ENCODE measurements at places on chromosomes 6 and 20.

DNA sequence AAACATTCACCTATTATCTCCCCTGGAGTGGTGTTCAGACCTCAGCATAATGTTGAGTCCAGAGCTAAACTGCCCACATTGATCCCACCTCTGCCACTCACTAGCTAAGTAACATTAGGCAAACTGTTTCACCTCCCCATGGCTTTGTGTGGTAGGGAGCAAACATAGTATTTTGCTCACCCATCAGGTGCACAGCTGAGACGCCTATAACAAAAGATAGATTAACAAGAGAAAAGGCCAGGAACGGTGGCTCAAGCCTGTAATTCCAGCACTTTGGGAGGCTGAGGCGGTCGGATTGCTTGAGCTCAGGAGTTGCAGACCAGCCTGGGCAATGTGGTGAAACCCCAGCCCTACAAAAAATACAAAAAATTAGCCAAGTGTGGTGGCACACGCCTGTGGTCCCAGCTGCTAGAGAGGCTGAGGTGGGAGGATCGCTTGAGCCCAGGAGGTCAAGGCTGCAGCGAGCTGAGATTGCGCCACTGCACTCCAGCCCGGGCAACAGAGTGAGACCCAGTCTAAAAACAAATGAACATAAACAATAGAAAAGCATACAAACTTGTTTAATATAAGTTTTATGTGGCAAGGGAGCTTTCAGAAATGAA lies 91.6 kb downstream of the MAP3K7 start:
- DNase-seq = no peak

- peak; percentile 60 for DNase-seq
These were observed 27.3 kb downstream of the GSTA3 start for GRCh38 chr6:52881996-52882841.

DNA sequence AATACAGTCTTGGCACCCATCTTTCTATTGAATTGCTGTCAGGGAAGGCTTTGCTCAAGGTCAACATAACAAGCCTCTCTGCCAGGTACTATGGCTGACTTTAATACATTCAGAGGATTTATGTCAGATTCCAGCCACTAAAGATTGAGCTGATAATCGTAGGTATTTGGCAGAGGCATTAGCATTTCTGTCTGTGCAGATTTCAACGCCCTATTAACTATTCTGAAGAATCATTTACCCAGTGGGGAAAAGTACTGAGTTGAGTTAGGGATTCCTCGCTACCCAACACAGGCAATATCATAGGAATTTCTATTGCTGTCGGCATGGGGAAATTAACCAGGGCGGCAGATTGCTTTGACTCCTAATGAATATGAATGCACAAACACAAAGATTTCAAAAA lies 233.7 kb upstream of the SPTLC3 start:
- DNase-seq = no peak

GRCh38 chr6:43547222-43547621 lies 28.6 kb downstream of the XPO5 start:
- no peak for DNase-seq
